ENCODE measurements at places on chromosomes 2 and 18.

- DNase-seq: no peak
Measured at GRCh38 chr18:8963876-8964275, 138.6 kb upstream of the NDUFV2 start.

DNA sequence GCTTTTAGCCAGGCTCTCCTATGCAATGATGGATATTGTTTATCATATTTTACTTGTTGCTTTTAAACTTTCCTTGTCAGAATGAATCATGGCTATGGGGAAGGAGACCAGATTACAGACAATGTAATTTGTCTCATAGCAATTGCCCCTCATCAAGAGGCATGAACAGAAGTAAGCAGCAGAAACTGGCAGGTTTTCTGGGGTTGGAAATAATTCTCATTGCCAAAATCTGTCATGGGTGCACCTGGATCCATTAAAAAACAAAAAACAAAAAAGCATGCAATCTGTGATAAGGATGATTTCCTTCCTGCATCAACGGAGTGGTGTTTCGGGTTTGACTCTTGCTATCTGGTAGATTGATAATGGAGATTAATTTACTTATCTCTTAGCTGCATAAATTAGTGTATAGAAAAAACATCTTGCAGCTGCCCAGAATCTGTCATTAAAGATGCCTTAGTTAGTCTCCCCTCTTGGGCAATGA is 419.6 kb downstream of the SOX11 start:
- DNase-seq: no peak

- no peak for DNase-seq
Measured at GRCh38 chr2:128497461-128497860, 178.8 kb upstream of the HS6ST1 start.

- no peak for DNase-seq
Measured at GRCh38 chr2:147214914-147215313, 629.9 kb upstream of the ACVR2A start.

DNA sequence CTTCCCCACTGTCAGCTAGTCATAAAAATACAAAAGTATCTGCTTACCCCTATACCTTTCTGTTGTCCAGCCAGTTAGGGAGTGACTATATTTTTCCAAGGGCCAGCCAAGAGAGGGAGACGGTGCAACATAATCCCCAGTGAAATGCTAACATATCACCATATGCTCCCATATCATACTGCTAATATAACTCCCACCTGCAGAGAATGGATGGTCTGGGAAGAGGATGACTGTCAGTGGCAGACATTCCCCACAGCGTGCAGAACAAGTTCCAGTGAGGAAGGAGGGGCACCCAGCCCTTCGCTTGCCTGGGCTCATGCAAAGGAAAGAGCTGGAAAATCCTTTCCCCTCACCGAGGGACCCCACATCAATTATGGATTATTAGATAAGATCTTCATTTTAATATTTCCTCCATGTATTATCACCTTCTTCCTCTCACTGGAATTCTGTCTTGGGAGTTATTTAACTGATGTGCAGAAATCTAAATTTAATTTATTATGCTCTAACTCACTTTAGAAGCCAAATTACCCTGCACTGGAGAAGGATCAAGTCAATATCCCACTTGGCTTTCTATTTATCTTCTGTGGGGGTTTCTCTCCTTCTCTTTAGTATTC is 135.6 kb downstream of the GALNT14 start:
- no peak for DNase-seq

DNA sequence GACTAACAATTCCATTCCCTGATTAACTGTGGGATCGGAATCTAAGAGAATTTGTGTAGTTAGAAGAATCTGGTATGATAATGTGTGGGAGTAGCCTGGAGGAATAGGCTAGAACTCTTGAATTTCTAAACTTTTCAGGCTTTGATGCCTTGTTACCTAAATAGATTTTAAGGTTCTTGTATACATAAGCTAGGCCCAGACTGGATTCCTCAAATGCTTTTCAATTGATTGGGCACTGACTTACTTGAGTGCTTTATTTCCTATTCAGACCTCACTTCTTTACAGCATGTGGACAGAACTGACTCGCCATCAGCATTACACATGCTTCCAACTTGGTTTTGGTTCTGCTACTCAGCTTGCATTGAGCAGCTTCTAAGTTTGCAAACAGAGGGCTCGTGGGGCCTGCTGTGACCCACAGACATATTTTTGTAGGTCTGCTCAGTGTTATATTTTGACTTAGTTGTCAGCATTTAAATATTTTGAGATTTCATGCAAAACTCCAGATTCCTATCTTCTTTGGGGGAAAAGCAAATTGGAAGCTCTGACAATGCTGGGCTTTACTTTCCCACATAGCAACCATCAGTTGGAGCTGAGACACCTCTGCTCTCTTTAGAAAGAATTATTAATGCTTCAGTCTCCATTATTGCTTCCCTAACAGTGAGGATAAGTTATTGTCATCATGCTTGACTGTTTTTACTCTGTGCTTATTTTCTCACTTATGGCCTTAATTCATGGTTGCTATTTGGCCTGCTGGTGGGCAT is 5.7 kb downstream of the PARD3B start:
- no peak for DNase-seq

GRCh38 chr2:46296216-46296839 is 879 bp upstream of the EPAS1 start:
- DNase-seq: no peak

- peak; percentile 21 for DNase-seq
Measured at GRCh38 chr18:79528846-79529245, 133.1 kb downstream of the NFATC1 start.

- DNase-seq: peak; percentile 100
Measured at GRCh38 chr2:172253190-172254052, 150.7 kb upstream of the DLX2 start.

GRCh38 chr18:23963443-23964165 is 51.0 kb upstream of the TTC39C start:
- no peak for DNase-seq

DNA sequence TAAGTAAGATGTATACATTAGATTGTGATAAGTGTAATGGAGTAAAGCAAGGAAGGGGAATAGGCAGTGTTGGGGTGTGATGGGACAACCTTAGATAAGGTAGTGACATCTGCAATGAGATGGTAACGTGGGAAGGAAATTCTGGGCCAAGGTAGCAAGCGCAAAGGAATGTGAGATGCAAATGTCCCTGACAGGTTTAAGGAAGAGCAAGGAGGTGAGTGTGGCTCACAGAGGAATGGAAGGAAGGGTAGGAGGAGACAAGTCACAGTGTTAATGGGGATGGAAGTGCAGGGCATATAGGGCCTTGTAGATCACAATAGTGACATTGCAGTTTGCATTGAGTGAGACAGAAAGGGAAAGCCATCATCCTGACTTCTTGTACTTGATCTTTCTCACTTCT is 170.9 kb upstream of the FAM98A start:
- no peak for DNase-seq

DNA sequence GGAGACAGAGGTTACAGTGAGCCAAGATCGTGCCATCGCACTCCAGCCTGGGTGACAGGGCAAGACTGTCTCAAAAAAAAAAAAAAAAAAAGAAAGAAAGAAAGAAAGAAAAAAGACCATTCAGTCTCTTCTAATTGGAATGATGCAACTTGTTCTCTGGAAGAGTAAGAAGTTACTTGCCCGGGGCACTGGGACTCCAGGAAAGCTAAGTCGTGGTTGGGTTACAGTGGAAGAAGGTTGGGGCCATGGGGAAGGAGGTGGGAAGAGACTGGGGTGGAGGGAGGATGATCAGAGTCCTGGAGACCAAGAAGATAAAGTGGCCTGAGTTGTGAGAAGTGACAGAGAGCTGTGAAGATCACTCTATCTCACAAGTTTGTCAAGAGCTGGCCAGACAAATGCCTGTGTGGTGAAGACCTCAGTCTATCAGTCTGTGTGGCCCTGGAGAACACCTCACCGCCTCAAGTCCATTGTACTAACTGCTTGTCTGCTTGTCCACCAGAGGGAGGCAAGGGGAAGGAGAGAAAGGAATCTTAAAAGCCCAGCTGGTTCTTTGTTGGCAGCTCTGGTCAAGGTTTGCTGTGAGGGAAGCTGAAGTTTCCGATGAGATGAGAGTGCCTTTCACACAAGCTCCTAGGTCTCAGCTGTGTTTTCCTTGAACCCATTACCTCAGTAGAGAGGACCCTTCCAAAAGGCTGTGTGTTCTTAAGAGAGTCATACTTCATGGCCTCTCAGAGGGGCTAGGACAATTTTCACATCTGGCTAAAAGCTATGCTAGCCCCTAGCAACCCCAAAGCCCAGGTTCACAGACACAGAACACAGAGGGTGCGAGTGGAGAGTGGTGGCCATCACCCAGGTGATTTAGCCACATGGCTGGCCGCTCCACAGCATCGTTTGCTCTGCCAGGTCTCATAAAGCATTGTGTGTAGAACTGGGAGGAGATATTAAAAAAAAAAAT is 72.0 kb upstream of the TMEM178A start:
- DNase-seq: peak; percentile 12

DNA sequence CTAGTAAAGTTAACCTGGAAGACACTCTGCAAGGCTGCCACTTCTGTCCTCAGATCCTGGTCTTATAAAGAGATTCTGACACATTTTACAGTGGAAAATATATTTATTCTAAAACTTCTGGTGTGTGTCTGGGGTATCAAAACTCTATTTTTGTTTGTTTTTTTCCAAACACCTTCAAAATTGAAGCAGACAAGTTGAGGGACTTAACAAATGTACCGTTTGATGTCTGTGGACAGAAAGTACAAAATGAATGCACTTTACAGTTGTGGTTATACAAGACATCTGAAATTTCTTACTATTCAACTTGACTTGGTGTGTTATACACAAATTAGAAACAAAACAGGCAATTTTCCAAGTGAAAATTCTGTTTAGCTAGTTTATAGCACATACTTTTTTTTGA is 823.2 kb upstream of the SALL3 start:
- no peak for DNase-seq

DNA sequence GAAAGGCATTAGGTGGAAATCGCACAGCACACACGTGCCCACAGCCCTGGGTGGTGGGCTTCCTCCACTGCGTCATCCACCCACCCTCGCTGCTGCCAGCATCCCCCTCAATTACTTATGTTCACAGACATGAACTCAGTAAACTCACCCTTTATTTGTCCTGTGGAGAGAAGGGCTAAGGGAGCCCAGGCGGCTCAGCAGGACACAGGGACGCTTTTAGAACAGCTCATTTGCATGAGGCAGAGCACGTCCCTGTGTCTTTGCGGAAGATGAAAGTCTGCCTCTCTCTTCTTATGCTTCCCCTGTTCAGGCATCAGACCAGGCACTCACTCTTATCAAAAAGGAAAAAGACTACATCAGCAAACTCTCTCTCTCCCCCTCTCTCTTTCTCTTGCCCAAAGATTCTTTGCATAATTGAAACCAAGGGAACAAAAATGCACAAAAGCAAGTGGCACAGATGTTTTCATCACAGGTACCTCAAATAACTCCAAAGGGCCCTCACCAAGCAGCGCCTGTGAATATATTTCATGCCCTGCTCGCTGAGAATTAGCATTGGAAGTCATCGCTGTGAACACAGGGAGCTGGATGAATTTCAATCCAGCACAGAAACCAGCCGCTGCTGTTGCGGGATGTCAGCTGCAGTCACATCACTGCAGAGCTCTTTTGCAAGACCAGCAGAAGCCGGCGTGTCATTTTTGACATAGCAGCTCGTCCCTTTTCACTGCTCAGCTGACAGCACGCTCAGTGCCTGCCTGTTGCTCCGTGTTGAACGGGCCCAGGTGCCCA is 376.3 kb upstream of the MYT1L start:
- no peak for DNase-seq

GRCh38 chr2:551621-552020 is 125.6 kb downstream of the TMEM18 start:
- no peak for DNase-seq

- no peak for DNase-seq
Measured at GRCh38 chr2:74843433-74843832, 9.5 kb downstream of the HK2 start.

- DNase-seq: no peak
Measured at GRCh38 chr2:205633994-205634393, 48.3 kb upstream of the NRP2 start.

- no peak for DNase-seq
Measured at GRCh38 chr2:204958371-204958770, 413.1 kb downstream of the PARD3B start.

- DNase-seq: no peak
Measured at GRCh38 chr2:57558312-57558711, 488.3 kb upstream of the VRK2 start.

DNA sequence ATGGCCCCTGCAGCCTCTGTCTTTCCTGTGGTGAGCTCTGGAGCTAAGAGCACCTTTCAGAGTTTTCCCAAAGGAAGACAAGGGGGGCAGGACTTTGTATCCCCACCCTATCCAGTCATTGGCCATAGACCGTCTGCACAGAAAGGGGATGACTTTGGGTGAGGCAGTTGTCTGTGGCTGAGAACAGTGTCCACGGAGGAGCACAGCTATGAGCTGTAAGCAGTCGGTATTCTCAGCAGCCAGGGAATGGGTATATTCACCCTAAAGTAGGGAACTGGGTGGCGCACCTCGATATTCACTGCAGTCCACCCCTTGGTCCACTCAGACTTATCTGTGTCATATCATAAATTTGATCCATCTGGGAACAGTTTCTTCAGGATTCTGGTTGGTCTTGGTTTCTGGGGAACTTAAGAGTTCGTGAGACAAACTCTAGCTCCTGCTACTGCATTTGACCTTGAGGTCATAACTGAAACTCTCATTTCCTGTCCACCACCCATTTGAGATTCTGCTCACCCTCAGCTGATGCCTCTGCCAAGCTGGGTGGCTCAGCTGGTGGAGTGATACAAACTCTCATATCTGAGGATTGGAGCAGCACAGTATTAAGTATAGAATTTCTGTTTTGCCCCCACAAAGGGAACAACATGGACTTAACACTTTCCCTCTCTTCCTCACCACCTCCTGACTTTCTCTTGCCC is 45.2 kb upstream of the SCG2 start:
- DNase-seq: no peak

DNA sequence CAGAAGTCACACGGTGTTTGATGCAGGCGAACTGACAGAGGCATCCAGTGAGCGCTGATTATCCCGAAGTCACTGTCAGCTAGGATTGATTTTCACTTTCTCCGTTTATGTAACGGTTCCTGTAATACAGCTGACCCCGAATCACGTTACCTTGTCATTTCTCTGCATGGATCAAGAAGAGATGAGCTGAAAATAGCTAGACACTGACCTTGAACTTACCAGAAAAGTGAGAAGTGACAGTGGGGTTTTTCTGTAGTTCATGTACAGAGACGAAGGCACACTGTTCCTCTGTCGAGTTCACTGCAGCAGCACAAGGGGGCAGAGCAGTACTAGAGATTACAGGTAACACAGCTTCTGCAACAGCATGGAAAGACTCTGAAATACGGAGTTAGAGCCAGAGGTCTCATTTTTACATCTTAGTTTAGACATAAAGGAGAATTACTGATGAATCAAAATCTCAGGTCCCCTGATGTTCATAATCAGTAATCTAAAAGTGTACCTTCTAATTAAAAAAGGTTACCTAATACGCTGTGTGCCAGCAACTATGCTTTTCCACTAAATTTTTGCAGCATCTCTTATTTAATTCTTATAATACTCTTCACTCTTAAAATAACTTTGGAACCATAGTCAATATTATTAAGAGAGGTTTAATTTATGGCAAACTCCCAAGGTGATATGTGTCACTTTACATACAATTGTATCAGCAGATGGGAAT is 33.1 kb downstream of the ARHGAP15 start:
- DNase-seq: peak; percentile 56

GRCh38 chr18:35968278-35968880 is 4.1 kb upstream of the RMP24 start:
- DNase-seq: no peak

GRCh38 chr2:11698009-11698922 is 28.3 kb upstream of the NTSR2 start:
- no peak for DNase-seq
